NCI-H510A (cell line): ENCODE measurements at places on chromosomes 1 and 21.
A peak's percentile ranks its signal among the peaks of the same experiment; 100 is the strongest.

DNA sequence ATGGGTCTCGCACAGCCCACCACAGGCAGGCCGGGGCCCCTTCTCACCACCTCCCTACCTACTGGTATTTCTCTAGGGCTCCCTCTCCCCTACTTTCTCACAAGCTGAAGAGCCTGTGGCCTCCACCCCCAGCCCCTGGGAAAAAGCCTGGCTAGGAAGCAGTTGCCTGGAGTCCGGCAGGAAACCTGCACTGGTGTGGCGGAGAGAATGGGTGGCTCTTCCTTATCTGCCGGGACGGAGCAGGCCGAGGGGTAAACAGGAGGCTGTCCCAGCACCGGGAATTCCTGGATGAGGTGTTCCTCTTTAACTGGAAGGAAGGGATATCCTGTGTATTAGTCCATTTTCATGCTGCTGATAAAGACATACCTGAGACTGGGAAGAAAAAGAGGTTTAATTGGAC lies 125.8 kb downstream of the TLR5 start:
- no peak for DNase-seq

DNA sequence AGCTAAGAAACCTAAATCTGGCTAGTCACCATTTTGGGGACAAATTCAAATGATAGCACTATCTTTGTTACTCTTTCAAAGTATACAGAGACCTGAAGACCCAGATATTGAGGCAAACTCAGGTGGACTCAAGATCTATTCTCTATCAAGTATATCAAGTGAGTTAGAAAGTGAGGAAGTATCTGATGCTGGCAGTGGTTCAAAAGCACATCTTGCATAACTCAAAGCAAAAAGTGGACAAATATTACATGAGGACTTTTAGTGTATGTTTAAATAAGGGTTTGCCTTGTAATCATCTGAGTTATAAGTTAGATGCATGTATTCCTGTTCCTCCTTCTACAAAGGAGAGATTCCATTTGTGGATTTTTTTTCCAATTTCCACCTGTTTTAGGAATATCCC lies 338.4 kb downstream of the DISC1 start:
- no peak for DNase-seq

- DNase-seq, result no peak
These were observed 1.8 kb upstream of the FNDC10 start for GRCh38 chr1:1601564-1602303.

DNA sequence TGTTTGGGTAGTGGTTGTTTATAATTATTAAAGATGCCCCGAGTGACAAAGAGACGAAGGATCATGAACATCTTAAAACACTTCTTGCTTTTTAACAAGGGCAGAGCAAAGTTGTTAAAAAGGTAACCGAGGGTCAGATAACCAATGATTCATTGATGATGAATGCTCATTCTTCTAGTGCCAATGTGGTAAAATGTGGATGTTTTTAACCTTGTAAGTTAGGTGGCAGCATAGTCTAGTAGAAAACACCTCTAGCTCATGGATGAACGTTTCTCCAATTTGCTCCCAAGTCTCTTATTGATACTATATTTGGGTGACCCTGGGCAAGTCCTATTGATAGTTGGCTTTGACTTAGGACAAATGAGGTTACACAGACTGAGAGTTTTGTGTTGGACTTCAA lies 167.9 kb downstream of the KIF26B start:
- DNase-seq, result no peak

- DNase-seq, result no peak
These were observed 34.7 kb downstream of the B3GALT5 start for GRCh38 chr21:39647476-39647875.

DNA sequence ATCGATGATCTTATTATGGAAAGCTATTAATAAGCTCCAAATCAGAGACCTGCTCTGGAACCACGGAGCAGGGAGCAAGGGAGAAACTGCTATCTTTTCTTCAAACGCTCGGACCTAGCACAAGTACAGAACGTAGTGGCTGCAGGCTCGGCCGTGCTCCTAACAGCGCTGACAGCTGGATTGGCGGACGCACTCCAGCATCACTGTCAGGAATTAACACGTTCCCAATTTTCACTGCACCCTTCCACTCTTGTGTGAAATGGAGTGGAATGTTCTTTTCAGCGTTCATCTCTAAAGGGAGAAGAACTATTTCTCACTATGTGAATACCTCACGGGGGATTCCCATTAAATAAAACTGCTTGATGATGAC lies 106.9 kb downstream of the ZNF281 start:
- DNase-seq, result no peak

- DNase-seq, result no peak
These were observed 55.0 kb upstream of the MACF1 start for GRCh38 chr1:39149509-39149908.

GRCh38 chr1:91864017-91864700 lies 21.8 kb downstream of the TGFBR3 start:
- DNase-seq, result no peak

GRCh38 chr21:46441961-46442498 lies 16.7 kb upstream of the DIP2A start:
- DNase-seq, result no peak

DNA sequence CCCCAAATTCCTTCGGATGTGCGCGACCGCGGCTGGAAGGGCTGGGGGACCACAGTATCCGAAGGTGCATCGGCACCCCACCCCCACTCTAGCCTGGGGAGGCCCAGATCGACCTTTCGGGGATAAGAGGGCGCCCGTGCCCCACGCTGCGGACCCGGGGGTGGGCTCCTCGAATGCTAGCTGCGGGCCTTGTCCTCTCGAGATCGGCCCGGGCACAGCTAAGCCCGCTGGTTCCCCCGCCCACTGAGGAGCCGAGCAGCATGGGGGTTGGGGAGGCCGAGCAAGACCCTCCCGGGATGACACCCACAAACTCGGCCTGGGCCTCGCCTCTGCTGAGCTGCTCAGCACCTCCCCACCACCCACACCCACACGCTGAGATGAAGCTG lies 653 bp upstream of the IFFO2 start:
- no peak for DNase-seq

GRCh38 chr1:43978551-43979260 lies at the start of gene B4GALT2:
Gene B4GALT2 (plus strand): TSS chr1:43979210. CDS start chr1:43981161, 1,951 bp downstream.
- DNase-seq, result peak; percentile 94

GRCh38 chr1:17683598-17683997 lies 71.5 kb upstream of the ACTL8 start:
- no peak for DNase-seq
